Pancreas (tissue), 10 donors: ENCODE measurements at places on chromosomes 5 and 9. TPM values are rescaled to one million over a fixed set of nuclear protein-coding genes. Genes with fewer than 3 reads are reported as not detected.

DNA sequence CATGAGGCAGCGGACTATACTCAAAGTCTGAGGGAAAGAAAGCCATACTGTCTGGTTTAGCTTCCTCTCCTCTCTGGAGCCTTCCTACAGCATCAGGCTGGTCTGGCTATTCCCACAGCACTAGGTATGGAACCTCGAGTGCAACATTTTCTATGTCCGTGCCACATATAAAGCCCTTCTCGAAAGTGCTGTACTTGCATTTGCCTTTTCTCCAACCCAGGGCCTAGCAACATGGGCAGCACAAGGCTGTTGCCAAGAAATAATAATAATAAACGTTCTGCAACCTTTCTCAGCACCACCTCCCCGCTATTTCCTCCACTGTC lies 804 bp downstream of the MED10 start:
- no peak for DNase-seq

PTPRD gene
- 6.5 TPM for total RNA-seq

- no peak for DNase-seq
These were observed 272.8 kb downstream of the ICE1 start for GRCh38 chr5:5695266-5695665.

- DNase-seq, result no peak
These were observed 32.0 kb upstream of the ADAM19 start for GRCh38 chr5:157607371-157608161.

DNA sequence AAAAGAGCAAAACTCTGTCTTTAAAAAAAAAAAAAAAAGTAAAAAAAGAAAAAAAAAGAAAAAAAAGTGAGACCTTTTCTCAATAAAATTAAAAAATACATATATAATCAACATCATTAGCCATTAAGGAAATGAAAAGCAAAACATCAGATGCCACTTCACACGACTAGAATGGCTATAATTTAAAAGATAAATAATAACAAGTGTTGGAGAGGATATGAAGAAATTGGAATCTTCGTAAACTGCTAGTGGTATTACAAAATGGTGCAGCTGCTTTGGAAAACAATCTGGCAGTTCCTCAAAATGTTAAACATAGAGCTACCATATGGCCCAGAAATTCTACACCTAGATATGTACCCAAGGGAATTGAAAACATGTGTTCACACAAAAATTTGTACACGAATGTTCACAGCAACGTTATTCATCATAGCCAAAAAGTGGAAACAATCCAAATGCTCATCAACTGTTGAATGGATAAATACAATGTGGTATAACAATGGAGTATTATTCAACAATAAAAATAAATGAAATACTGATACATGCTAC lies 45.3 kb upstream of the SIL1 start:
- no peak for DNase-seq
